ENCODE measurements at places on chromosomes 7 and 10. TPM values are rescaled to one million over a fixed set of nuclear protein-coding genes. Genes with fewer than 3 reads are reported as not detected.
A peak's percentile ranks its signal among the peaks of the same experiment; 100 is the strongest.

VAX1 gene
- 26.3 TPM for total RNA-seq

CALML3 gene
- not detected for total RNA-seq

EEF1AKMT2 gene
- total RNA-seq = 12.5 TPM

GRCh38 chr10:91010952-91011351, 90.1 kb upstream of the ANKRD1 start:
- DNase-seq = no peak

DNA sequence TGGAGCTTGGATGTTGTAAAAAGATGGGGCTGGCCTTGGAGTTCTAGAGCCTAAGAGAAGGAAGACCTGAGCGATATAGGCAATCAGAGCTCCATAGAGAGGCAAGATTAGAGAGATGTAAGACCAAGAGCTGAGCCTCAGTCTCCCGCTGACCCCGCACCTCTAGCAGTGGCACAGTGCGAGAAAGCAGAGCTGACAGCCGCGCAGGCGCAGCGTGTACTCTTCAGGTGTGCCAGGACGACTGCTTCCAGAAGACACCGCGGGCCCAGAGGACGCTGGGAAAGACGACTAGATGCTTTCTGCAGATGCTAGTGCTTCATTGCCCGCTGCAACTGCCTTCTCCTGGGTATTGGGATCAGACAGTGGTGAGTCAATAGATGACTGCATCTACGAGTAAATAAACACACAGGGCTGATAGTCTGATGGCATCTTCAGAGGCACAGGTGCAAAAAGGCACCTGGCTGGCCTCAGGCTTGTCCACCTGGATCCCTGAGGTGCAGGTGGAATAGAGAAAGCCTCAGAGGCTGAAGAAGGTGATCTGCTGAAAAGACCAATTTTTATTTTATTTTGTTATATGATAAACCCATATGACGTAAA, 38.1 kb upstream of the CCDC6 start:
- DNase-seq = no peak

GRCh38 chr7:44981035-44981706, 2.4 kb upstream of the MYO1G start:
- no peak for DNase-seq

GRCh38 chr7:18165166-18165565, 137.5 kb upstream of the PRPS1L1 start:
- DNase-seq = no peak

- peak; percentile 44 for DNase-seq
Measured at GRCh38 chr10:102230861-102231356, 4.8 kb downstream of the ELOVL3 start.

GRCh38 chr10:35940141-35941041, 298.3 kb upstream of the FZD8 start:
- no peak for DNase-seq

DNA sequence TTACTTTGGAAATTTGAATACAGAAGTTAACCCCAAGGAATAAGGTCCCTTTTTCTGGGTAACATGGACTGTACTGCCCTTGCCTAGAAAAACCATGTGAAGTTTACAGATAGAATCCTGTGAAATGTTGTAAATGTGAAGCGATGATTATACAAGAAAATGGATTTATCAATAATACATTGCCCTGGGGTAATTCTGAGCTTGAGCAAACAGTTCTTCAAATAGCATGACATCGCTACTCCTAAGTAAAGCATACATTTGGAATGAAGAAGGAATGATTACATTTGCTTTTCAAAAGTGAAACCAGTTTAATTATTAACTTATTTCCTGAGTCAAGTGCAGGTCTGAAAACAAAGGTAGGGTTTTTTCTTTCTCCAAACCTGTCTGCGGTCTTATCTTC, 43.3 kb upstream of the FZD8 start:
- no peak for DNase-seq

DNA sequence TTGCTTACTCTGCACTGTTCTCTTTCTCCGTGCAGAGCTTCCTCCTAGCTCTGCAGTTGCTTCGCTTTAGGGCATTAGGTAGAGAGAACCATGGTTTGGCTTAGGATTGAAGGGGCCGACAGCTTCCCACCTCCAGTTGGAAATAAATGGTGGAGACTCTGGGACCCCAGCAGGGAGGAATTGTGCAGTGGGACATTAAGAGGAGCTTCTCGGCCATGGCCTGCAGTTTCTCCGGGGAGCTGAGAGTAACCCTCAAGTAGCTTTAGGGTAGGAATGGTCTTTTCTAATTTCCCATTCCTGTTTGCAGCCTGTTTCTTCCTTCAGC, 1.2 kb downstream of the SUFU start:
- DNase-seq = no peak

- DNase-seq = peak; percentile 89
Measured at GRCh38 chr7:32891043-32891799, at the start of gene KBTBD2. KBTBD2 (minus strand) TSS chr7:32891760; CDS start chr7:32879604, 12,156 bp downstream.

DNA sequence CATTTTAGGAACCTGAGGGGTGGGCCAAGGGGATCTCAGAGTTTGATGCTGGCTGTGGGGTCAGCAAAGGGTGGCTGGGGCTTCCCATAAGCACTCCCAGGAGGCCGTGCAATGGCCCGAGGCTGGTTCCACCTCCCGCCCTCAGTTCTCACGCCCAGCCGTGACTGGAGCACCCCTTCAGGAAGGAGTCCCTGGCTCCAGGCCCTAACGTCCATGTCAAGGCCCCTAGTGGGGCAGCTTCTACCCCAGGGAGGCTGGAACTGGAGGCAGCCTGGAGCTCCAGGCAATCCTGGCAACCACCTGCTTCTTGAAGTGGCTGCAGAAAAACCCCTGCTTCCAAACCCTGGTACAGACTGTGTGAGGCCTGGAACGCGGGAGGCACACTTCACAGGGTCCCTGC, 165.5 kb downstream of the DIP2C start:
- no peak for DNase-seq

DNA sequence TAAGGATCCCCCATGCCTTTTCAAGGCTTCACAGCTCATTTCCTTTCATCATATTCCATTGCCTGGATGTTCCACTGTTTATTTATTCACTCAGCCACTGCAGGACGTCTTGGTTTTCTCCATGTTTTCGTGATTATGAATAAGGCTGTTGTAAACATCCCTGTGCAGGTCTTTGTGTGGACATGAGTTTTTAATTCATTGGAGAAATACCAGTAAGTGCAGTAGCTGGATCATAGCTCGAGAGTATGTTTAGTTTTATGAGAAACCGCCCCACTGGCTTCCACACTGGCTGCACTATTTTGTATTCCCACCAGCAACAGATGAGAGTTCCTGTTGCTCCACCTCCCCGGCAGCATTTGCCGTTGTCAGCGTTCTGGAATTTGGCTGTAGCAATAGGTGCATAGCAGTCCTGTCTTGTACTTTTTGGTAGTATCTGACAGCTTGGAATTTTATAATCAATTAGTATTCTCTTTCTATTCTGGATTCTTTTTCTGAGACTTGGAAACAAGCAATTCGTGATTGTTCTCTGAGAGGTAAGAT, 269.9 kb upstream of the PITRM1 start:
- no peak for DNase-seq

Data from endothelial cell (in vitro differentiated cells).